ENCODE measurements at places on chromosomes 6 and 20.
A peak's percentile ranks its signal among the peaks of the same experiment; 100 is the strongest.

GRCh38 chr20:39850246-39850645 is 838.8 kb downstream of the MAFB start:
- DNase-seq: no peak

DNA sequence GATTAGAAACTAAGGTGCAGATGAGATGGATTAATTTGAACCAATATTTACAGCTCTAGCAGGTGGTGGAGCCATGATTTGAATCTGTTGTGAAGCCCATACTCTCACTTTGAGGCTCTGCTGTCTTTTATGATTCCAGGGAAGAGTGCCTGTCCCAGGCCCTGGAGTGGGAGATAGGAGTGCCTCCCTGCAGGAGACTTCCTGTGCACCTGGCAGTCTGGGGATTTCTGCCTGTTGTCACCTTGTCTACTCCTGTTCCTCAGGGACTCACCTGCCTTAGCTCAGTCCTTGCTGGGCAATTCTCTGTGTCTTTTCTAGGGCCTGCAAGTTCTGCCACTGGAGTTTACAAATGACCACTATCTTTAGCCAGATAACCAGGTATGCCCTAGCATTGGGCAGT is 46.3 kb downstream of the SCAND1 start:
- DNase-seq: no peak

DNA sequence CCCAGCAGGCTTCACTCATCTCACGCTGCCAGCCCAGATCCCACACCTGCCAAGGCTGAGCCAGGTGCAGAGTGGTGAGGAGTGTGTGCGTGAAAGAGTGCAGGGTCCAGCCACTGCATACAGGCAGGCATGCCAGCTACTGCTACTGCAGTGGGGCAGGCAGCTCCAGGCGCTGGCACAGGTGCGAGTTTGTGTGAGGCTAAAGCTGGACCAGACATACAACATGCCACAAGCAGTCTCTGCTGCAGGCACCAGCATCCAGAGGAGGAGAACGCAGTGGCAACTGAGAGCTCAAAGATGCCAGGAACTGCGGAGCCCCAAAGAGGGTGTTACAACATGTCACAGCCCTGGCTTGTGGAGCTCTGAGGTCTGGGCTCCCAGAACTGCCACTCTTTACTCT is 149.8 kb downstream of the EYS start:
- no peak for DNase-seq

DNA sequence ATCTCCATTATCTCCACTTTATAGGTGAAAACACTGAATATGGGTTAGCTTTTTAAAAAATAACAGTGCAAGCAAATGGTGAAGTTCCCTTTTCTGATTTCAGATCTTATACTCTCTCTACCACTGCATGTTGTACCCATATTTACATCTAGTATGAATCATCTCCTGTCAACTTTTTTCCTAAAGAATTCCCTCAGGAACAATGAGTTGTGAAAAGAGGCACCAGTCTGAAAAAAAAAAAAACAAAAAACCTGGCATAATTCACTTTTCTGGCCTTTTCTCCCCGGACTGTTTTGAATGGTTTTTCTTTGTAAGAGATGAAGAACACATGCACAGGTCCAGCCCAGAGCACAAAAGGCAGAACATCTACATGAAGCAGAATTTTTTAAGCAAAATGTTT is 596.0 kb downstream of the COL12A1 start:
- no peak for DNase-seq

- DNase-seq: peak; percentile 56
These were observed 49.1 kb upstream of the TPD52L1 start for GRCh38 chr6:125104425-125104824.
